ENCODE measurements at places on chromosomes 7 and 10.

GRCh38 chr7:15571301-15571878, 9.6 kb upstream of the AGMO start:
- no peak overlapping the region for H3K4me3 ChIP-seq
- no peaks in the 10 kb centered on the region for H3K4me1 ChIP-seq
- H3K27me3 ChIP-seq, result no peaks in the 10 kb centered on the region
- no peak overlapping the region for H3K27ac ChIP-seq

DNA sequence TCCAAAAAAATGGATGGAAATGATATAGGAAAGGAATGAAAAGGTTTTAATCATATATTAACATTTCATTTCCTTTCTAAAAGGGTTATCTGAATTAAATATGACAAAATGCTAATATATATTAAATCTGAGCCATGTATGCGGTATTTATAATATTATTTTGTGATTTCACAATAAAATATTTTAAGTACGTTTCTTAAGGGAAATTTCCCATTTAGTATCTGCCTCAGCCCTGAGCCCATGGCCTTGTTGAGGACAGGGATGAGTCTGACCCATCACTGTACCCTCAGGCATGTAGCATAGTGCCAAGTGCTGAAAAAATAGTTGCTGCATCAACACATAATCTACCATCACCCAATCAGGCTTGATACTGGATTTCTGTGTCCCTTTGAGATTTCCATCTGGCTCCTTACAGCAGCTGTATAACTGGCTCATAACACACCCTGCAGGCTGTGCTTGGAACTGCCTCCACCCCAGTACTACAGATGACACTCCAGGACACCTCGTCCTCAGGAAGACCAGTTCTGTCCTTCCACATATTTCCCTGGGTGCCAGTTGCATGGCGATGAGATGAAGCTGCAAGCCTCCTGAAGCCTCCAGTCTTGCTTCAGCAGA, 59.4 kb upstream of the ASAH2 start:
- H3K27me3 ChIP-seq, result no peaks in the 10 kb centered on the region
- no peak overlapping the region for H3K4me3 ChIP-seq
- H3K36me3 ChIP-seq, result peaks cover 35% of the 10 kb centered on the region

- no peaks in the 10 kb centered on the region for H3K4me1 ChIP-seq
- DNase-seq, result no peak
- no peaks in the 10 kb centered on the region for H3K36me3 ChIP-seq
- H3K27me3 ChIP-seq, result no peaks in the 10 kb centered on the region
Observed at GRCh38 chr10:88721392-88721791, 15.3 kb downstream of the LIPK start.

DNA sequence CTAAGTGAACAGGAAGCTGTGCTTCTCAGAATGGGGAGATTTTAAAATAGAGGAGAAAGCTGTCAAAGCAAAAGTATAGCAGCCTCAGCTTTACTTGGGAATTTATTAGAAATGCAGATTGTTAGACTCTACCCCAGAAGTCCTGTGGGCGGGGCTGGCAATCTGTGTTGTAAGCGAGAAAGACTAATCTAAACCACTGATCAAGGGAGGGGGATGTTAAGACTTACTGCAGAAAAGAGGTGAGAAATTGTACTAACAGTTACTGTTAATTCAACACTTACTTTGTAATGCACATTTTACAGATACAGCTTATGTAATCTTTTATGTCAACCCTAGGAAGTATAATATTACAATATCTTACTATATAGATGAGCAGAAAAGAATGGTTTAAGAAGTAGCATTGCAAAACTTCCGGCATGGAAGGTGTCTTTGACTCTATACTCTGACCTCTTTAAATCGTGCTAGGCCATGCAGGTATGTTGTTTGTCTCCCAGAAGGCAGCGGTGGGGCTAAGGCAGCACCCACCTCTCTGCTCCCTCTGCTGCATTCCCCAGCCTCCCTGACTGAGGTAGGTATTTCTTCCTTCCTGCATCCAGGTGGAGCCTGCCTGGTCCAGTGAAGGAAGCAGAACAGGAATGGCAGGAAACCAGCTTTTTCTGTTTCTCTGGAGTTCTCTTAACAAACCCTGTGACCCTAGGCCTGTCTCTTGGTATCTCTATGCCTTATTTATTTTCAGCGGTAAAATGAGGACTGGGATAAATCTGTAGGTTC, 462.2 kb downstream of the AUTS2 start:
- H3K36me3 ChIP-seq, result no peaks in the 10 kb centered on the region
- no peak overlapping the region for H3K4me3 ChIP-seq
- no peaks in the 10 kb centered on the region for H3K27me3 ChIP-seq
- DNase-seq, result no peak

DNA sequence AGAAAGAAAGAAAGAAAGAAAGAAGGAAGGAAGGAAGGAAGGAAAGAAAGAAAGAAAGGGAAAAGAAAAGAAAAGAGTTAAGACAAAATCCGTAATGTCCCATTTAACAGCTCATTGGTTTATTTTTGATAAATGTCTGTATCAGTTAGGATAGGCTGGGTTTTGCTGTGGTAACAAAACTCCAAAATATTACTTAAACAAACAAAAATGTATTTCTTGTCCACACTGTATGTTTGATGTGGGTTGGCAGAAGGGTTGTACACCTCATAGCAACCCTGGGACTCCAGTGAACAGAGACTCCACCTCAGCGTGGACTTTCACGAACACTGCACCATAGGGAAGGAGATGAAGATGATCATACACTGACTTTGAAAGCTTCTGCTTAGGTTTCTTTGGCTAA, 59.6 kb downstream of the PPP1R3C start:
- H3K4me3 ChIP-seq, result no peak overlapping the region
- H3K4me1 ChIP-seq, result no peaks in the 10 kb centered on the region
- H3K36me3 ChIP-seq, result no peaks in the 10 kb centered on the region
- no peak overlapping the region for H3K27ac ChIP-seq

DNA sequence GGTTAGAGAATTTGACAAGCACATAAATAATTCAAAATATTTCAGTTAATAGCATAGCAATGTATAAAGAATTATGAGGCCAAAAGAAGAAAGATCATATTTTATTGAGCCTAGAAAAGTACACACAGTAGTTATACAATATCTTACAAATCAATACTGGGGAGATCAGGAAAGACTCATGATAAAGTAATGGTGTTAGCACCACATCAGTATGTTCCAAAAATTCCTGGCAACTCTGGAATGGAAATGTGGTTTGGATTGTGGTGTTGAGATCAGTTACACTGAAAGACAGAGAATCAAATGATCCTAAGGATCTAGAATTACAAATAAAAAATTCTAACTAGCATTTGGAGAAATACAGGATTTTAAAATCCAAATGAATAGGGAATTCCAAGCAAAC, 420.5 kb upstream of the CNTNAP2 start:
- no peak overlapping the region for H3K27ac ChIP-seq
- no peaks in the 10 kb centered on the region for H3K36me3 ChIP-seq
- H3K4me1 ChIP-seq, result no peaks in the 10 kb centered on the region
- H3K27me3 ChIP-seq, result no peaks in the 10 kb centered on the region
- no peak overlapping the region for H3K4me3 ChIP-seq

DNA sequence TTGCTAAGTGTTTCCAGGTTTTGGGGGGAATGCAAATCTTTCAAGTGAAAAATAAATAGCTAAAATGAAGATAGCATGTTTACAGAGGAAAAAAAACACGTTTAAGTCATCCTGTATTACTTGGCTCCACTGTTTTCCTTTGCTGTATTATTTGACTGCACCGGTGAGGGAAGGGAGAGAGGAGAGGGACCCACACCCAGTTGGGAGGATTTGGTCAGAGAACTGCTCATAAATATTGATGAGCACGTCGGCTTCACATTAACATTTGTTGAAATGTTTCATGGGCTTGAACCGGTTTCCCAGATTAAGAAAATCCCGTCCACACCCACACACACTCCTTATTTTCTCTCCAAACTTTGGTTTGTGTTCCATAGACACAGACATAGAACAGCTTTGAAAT, 493.8 kb upstream of the MGMT start:
- no peak overlapping the region for H3K27ac ChIP-seq
- H3K4me3 ChIP-seq, result no peak overlapping the region
- H3K4me1 ChIP-seq, result no peaks in the 10 kb centered on the region
- H3K36me3 ChIP-seq, result no peaks in the 10 kb centered on the region
- no peaks in the 10 kb centered on the region for H3K27me3 ChIP-seq

DNA sequence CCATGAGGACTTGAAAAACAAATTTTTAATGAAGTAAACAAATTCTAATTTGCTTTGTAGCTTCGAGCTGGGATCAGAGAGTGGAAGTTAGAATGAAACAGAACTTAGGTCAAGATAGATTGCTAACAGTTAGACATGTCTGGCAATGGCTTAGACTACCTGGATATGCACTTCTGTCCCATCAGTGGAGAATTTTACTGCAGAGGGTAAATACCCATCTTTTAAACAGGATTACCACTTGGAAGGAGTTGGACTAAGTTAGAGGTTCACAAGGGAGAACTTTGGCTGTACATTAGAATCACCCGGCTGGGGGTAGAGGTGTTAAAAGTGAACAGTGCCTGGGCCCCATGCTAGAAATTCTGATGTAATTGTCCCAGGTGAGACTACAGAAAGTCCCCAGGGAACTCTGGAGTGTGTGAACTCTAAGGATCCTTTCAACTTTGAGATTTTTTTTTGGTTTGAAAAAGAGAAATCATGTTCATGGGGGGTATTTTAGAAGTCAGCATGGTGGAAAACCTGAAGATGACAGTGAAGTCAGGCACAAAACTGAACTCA, 35.5 kb downstream of the ENTPD1 start:
- no peak overlapping the region for H3K4me3 ChIP-seq
- no peak overlapping the region for H3K27ac ChIP-seq
- DNase-seq, result no peak
- no peaks in the 10 kb centered on the region for H3K4me1 ChIP-seq
- no peaks in the 10 kb centered on the region for H3K36me3 ChIP-seq

DNA sequence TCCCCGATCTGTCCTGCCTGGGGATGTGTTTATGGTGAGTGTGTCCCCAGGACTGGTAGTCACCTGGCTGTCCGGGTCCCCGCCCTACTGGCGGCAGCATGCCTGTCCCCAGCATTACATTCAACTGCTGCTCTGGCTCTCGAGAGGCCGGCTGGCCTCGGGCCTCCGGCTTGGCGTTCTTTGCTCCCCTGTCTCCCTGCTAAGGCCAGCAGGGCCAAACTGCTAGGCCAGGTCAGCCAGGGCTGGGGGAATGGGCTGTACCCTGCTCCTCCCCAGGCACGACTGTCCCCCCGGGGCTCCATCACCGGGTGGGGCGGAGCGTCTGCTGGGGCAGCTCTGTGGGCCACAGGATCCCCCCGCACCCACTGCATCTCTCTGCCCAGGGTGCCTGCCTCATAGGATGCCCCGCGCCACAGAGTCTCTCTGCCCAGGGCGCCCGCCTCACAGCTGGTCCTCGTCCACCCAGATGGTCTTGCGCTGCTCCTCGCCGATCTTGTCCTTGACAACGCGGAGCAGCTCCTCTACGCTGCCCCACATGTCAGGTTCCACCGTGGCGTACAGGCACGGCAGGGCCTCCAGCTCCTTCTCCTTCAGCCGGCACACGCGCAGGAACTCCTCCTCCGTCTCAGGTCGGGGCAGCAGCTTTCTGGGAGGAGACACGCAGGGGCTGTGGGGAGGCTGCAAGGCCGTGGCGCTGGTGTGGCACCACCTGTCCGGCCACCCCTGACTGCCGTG, 62.3 kb upstream of the GNA12 start:
- DNase-seq, result no peak
- peaks cover 47% of the 10 kb centered on the region for H3K36me3 ChIP-seq
- H3K27me3 ChIP-seq, result no peaks in the 10 kb centered on the region
- H3K4me1 ChIP-seq, result no peaks in the 10 kb centered on the region
- H3K4me3 ChIP-seq, result no peak overlapping the region

DNA sequence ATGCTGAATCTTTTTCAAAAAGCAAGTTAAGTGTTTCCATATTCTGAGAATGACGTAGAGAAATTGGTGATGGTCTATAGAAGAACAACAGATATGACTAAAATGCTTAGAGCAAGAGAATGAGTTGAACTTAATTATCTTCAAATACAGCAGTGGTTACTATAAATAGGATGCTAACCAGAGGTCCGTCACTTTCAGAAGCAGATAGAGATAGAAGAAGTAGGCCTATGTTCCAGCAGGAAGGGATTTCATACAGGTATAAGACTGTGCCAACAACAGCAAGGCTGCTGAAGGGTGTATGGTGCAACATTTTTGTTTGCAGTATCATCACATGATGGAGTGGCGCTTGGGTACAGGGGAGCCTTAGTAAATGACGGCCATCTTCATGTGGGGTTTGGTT, 68.6 kb downstream of the HBP1 start:
- H3K4me1 ChIP-seq, result no peaks in the 10 kb centered on the region
- no peak overlapping the region for H3K4me3 ChIP-seq
- DNase-seq, result no peak

DNA sequence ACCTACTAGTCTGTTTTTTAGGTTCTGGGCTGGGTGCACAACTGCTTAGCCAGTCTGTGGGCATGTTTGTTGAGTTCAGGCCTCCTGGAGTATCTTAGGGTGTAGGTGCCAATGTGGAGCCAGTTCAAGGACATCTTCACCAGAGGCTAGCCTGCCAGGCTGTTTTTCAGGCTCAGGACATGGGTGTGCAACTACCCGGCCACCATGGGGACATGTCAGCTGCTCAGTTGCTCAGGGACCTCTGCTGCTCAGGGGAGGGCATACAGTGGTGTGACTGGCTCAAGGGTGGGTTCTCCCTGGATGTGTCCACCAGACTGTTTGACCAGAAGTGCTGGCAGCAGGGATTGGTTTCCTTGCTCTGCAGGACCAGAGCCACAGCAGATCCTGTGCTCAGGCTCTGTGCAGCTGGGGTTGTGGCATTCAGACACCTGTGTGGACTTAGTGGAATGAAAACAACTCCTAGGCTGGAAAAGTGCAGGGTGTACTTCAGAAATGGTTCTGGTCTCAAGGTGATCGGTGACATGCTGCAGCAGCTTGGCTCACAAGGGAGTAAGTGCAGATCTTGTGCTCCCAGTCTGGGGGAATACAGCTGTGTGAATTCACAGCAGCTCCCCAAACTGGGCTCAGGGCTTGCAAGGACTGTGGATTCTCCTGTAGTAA, 44.8 kb downstream of the PALS2 start:
- no peak overlapping the region for H3K4me3 ChIP-seq
- H3K4me1 ChIP-seq, result no peaks in the 10 kb centered on the region
- no peaks in the 10 kb centered on the region for H3K36me3 ChIP-seq
- H3K27ac ChIP-seq, result no peak overlapping the region

GRCh38 chr7:77993838-77994237, 195.3 kb downstream of the PHTF2 start:
- H3K36me3 ChIP-seq, result no peaks in the 10 kb centered on the region
- no peaks in the 10 kb centered on the region for H3K4me1 ChIP-seq
- DNase-seq, result no peak
- no peak overlapping the region for H3K27ac ChIP-seq
- no peak overlapping the region for H3K4me3 ChIP-seq
- H3K27me3 ChIP-seq, result no peaks in the 10 kb centered on the region

DNA sequence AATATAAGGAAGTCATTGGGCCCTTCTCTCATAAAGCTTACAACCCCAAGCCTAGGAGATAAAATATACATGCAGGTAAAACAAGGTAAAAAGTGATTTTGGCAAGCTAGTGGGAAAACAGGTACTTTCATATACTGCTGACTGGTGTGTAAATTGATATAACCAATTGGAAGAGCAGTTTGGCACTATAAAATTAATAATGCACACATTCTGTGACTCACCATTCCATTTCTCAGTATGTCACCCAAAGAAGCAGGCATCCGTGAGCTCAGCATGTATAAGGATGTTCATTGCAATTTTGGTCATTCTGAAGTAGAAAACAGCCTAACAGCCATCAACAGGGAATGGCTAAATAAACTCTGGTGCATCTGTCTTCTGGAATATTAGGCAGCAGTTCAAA, 2.9 kb downstream of the MACROH2A2 start:
- H3K27me3 ChIP-seq, result peaks cover 8% of the 10 kb centered on the region
- no peak overlapping the region for H3K4me3 ChIP-seq
- H3K27ac ChIP-seq, result no peak overlapping the region

- H3K4me1 ChIP-seq, result no peaks in the 10 kb centered on the region
- H3K27ac ChIP-seq, result no peak overlapping the region
- H3K27me3 ChIP-seq, result no peaks in the 10 kb centered on the region
Observed at GRCh38 chr7:112411186-112411795, 39.0 kb upstream of the IFRD1 start.

Measured in effector memory CD4-positive, alpha-beta T cell (primary cell).